Fibroblast of mammary gland (primary cell): ENCODE measurements at places on chromosomes 4 and X.

GRCh38 chr4:31294655-31295480 is 574.7 kb downstream of the PCDH7 start:
- peak; percentile 0 for DNase-seq

- DNase-seq: peak; percentile 100
These were observed 290.6 kb upstream of the BOD1L1 start for GRCh38 chr4:13918110-13918509.

- no peak for DNase-seq
These were observed 160.1 kb downstream of the EFHC2 start for GRCh38 chrX:44183329-44183728.

DNA sequence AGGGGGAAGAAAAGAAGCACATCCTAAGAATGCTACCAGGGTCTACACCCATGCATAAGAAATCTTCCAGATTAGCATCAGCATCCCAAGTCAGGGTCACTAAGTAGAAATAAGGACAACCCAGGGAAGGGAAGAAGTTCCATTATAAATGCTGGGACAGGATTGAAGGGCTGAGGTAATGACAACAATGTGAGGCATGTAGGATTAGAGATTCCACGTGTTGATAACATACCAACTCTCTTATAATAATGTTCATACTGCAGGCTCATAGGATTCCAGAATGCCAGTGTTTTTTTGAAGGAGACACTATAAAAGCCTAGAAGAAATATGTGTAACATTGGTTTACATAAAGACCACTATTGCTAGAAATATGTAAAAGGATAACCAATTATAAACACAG is 201.2 kb downstream of the MID1IP1 start:
- no peak for DNase-seq

DNA sequence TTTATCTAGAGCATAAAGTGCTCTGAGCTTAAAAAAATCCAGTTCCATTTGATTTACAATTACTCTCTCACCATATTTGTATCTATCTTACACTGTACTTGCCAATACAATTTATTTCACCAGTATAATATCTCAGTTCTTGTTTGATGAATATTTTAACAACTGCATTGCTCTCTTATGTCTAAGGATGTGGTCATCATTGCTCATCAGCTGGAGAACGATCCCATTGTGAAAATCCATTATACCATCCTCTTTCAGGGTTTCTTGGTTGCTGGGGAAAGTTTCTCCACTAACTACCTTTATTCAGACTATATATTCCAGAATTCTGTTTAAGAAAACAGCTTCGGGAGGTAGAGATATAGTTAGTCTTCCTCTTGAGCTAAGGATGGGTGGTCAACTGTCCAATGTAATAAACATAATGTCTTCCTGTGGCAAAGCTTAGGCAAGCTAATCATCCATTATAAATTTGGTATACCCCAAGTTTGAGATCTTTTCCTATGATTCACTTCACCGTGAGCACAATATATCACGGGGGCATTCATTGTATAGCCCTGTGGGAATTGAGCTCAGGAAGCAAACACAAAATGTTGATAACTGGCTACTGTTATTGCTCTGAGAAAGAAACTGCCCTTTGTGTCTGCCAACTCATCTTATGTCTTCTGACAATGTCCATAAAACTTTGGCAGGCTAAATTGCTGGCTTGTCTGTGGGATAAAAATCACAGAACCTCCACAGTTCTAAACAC is 2361.9 kb downstream of the ARAP2 start:
- peak; percentile 47 for DNase-seq

- DNase-seq: peak; percentile 11
These were observed 16.2 kb downstream of the POU4F2 start for GRCh38 chr4:146654687-146655520.

DNA sequence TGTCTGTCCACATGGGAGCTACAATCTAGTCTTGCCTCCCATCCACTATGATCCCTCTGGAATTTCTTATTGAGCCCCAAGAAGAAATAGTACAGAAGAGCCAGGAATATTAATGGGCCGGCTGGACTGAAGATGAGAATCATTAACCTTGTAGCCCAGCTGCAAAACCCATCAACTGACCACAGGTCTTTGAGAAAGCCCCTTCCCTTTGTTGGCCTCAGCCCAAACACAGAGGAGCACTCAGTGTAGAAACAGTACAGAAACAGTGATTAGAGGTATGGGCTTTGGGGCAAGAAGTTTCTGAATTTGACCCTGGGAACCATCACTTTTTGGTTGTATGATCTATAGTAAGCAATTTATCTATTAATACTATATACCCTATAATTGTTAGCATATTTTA is 76.8 kb upstream of the RAB40AL start:
- DNase-seq: no peak

- no peak for DNase-seq
These were observed 91.4 kb downstream of the BCOR start for GRCh38 chrX:40006106-40007017.

GRCh38 chr4:75644095-75644494 is 13.8 kb upstream of the CDKL2 start:
- DNase-seq: no peak

DNA sequence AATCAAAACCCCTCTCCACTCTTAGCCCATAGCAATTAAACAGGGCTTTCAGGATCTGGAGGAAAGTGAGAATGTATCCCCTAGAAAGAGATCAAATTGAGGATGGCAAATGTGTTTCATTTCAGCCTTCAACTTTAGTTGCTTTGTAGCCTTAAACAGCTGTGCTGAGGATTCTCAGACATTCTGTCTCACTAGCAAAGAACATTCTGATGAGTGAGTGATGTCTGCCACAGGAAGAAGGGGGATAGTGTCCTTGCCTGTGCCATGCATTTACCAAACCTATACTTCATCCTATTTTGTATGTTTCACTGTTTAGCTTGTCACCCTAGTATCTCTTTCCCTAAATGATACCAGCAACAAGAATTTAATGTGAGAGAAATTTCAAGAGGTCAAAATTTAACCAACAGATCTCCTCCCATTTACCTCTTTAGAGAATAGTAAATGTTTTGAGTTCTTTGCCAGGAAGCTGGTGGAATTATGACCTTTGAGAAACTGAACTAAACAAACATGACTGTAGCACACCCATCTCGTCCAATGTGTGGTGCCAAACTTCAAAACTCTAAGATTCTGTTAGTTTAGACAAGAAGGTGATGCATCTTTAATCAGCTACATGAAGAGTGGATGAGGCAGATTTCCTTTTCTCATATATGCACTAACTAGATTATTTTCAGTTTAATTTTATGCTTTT is 165.6 kb downstream of the PALLD start:
- DNase-seq: no peak

DNA sequence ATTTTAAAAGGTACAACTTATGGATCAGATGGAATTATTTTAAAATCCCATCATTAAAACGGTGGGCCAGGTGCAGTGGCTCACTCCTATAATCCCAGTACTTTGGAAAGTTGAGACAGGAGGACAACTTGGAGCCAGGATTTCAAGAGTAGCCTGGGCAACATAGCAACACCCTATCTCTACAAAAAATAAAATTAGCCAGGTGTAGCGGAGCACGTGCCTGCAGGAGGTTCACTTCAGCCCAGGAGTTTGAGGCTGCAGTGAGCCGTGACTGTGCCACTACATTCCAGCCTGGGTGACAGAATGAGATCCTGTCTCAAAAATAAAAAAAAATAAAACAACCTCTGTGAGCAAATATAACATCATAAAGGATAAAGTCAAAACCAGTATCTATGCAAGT is 11.4 kb downstream of the ADH5 start:
- no peak for DNase-seq

GRCh38 chr4:73447671-73448070 is 11.7 kb downstream of the AFP start:
- peak; percentile 74 for DNase-seq

DNA sequence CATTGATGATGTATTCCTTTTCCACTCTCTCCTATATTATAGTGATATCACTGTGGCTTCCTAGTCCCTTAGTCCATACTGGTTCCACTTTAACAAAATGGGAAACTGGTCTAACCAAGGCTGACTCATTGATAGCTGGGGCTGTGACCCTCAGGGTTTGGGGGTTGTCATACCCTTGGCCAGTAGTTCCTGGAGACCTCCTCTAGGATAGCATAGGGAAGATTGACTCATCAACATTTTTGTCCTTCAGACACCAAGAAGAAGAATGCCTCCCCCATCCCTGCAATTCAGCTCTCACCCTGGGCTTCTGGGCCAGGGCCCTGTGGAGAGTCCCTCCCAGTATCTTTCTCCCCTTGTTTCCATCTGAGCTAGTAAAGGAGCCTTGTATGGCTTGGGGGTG is 68.8 kb upstream of the PRPS1 start:
- no peak for DNase-seq

GRCh38 chr4:168441412-168441811 is 38.9 kb downstream of the DDX60L start:
- no peak for DNase-seq

DNA sequence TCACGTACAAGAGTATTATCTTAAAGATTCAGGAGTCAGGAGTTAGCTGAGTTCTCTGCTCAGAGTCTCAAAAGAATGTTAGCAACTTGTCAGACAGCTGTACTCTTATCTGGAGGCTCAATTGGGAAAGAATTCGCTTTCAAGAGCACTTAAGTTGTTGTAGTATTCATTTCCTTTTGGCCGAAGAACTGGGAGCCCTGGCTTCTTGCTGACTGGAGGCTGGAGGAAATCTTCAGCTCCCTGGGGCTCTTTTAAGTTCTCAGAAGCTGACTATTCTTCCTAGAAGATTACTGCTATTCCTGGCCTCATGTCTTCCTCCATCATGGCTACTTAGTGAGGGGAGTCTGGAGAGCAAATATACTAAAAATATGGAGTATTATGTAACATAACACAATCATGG is 587.2 kb downstream of the EPHA5 start:
- DNase-seq: no peak

DNA sequence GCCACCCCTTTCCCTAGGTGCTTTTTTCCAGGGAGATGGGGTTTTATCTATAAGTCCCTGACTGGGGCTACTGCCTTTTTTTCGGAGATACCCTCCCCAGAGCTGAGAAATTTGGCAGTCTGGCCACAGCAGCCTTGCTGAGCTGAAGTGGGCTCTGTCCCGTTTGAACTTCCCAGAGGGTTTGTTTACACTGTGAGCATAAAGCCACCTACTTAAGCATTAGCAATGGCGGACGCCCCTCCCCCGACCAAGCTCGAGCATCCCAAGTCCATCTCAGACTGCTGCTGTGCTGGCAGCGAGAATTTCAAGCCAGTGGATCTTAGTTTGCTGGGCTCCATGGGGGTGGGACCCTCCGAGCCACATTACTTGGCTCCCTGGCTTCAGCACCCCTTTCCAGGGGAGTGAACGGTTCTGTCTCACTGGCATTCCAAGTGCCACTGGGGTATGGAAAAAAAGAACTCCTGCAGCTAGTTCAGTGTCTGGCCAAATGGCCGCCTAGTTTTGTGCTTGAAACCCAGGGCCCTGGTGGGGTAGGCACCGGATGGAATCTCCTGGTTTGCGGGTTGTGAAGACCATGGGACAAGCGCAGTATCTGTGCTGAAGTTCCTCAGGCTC is 456.4 kb upstream of the HTR2C start:
- DNase-seq: no peak

DNA sequence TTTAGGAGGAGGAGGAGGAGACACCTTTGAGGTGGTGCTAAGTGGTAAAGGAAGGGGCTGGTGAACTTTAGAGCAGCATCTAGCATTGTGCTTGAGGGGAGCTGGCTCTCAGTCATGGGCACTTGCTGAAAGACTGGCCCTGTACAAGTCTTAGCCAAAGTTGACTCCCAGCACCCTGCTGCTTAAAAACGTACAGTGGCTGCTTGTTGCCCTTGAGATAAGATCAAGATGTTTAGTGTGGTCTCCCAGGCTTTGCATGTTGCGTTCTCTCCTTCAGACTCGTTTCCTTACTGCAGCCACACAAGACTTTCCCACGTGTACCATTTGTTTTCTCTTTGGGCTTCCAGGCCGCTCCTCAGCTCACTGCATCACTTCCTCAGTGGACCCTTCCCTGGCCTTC is 1.8 kb downstream of the MED28 start:
- DNase-seq: no peak

DNA sequence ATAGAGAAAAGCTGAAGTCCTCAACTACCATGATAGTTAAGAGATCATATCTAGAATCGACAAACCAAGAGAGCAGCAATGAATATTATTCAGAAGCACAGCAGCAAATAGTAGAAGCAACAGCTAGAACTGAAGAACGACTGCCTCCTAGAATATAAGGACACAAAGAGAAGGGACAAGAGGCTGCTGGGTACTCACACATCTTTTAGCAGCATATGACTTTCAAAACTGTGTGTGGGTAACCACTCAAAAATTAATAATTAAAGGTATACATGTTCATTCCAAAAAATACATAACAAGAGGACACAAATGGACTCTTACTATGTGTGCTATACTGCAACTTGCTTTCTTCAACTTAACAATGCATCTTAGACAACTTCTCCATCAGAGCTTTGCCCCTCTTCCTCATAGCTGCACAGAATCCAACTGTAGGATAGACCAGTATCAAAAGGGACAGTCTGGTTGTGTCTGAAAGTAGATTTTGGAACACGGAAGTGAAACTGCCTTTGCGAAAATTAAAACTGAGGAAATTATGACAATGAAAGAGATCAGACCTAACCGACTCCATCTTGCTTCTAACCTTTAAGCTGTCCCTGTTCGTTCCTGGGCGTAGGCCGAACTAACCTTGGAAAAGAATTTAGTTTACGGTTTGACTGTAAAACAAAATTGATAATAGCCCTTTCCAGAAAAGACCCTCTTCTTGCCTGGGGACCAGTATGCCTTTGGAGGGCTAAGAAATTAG is 125.7 kb downstream of the SH3KBP1 start:
- no peak for DNase-seq

DNA sequence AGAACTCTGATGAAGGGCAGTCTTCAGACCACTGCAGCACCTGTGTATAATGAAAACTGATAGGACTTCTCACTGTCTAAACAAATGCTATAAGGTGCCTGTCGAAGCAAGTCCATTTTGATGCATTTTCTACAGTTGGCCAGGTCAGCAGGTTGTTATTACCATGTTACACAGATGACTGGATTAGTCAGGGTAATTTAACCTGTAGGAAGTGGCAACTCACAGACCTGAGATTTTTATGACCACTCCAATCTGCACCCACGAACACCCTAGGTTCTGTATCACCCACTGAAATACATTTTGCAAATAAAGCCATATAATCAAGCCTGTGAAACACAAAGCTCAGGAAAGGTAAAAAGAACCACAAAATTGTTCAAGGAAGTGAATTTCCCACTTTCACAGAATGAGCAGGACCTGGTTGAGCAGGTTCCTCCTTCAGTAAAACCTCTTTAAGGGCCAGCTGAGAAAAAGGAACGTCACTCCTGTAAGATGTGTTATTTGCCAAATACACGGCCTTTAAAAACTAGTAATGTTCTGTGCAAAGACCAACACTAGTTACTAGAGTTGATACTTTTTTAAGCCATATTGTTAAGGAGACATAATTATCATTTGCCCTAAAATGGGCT is 12.7 kb downstream of the MAML3 start:
- no peak for DNase-seq

DNA sequence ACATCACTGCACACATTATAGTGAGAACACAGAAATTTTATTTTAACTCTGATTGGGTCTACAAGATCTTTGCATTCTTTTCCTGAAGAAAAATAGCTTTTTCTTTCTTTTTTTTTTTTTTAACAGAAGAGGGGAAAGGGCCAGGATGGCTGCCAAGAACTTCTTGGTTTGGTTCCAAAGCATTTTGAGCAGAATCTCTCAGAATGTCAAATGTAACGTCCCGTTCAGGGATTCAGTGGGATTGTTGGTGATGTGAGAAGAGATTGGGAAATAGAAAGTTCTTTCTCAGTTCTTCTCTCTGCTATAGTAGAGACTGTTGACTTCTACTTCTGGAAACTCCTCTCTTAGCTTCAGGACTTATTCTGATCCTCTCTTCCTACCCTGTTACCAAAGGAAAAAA is 70.9 kb upstream of the CBR4 start:
- DNase-seq: peak; percentile 75
